ENCODE measurements at places on chromosomes 16 and 17. TPM values are rescaled to one million over a fixed set of nuclear protein-coding genes. Genes with fewer than 3 reads are reported as not detected.
A peak's percentile ranks its signal among the peaks of the same experiment; 100 is the strongest.

Gene HBA2
- 1.3 TPM for total RNA-seq

Gene RAMP2
- 16.2 TPM for total RNA-seq

Gene SPPL2C
- total RNA-seq = not detected

Gene PAM16
- total RNA-seq = 72.5 TPM

Gene KCNJ18
- total RNA-seq = not detected

Gene ZMYND15
- total RNA-seq = not detected

Gene KRTAP4-1
- not detected for total RNA-seq

Gene ACE
- total RNA-seq = 2.1 TPM

Gene TEX19
- total RNA-seq = 0.51 TPM

DNA sequence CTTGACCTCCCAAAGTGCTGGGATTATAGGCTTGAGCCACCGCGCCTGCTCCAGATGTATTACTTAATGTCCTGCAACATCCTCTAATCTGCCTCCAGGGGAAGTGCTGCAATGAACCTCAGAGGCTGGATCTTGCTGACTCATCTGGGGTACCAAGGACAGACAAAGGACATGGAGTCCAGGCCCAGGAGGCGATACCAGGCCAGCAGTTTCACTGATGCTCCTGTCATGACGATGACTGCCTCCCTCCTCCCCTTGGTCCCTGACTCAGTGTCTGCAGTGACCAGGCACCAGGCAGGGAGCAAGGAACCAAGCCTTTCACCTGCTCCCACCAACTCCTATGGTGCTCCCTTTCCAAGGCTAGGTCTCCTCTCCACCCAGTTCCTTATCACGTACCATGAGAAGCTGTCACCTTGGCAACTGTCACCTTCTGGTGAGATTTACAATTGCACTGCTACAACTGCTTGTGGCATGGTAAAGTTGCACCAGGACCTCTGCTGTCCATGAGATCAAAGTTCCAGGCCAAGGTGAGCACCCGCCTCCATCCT is 21.6 kb upstream of the PHOSPHO1 start:
- H3K27me3 ChIP-seq = no peaks in the 10 kb centered on the region
- peak; percentile 62 for DNase-seq
- H3K4me3 ChIP-seq = no peak overlapping the region
- no peaks in the 10 kb centered on the region for H3K36me3 ChIP-seq
- H3K27ac ChIP-seq = no peak overlapping the region

- H3K27me3 ChIP-seq = no peaks in the 10 kb centered on the region
- H3K4me3 ChIP-seq = no peak overlapping the region
- no peaks in the 10 kb centered on the region for H3K4me1 ChIP-seq
These were observed 32.3 kb downstream of the TNFRSF13B start for GRCh38 chr17:16939606-16940115.

DNA sequence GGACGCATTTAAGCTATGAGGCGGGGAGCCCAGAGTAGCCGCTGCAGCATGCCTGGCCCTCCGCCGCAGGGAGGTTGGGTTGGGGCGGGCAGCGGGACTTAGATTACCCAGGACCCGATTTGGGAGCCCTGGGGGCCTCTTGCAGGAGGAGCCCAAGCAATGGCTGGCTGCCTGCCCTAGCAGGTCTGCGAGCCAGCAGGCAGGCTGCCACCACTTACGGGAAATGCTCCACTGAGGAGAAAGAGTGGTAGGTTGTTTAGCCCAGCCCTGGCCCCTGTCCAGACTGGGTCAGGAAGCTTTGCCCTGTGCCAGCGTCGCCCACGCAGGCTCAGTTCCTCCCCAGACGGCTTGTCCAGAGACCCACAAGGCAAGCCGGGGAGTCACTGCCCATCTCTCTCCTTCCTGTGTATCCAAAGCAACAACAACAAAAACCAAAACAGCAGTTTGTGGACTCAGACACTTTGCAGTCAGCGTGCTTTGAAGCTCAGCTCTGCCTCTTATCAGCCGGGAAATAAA is 10.3 kb upstream of the TVP23A start:
- no peaks in the 10 kb centered on the region for H3K27me3 ChIP-seq
- H3K4me3 ChIP-seq = no peak overlapping the region
- DNase-seq = no peak
- no peaks in the 10 kb centered on the region for H3K36me3 ChIP-seq
- no peak overlapping the region for H3K27ac ChIP-seq

GRCh38 chr16:11762431-11762830 is 19.8 kb upstream of the TXNDC11 start:
- no peak overlapping the region for H3K27ac ChIP-seq
- no peak for DNase-seq
- peaks cover 85% of the 10 kb centered on the region for H3K36me3 ChIP-seq
- no peak overlapping the region for H3K4me3 ChIP-seq
- no peaks in the 10 kb centered on the region for H3K27me3 ChIP-seq

GRCh38 chr17:83189044-83190003 is 109.9 kb downstream of the METRNL start:
- H3K27me3 ChIP-seq = no peaks in the 10 kb centered on the region
- no peak overlapping the region for H3K4me3 ChIP-seq
- no peaks in the 10 kb centered on the region for H3K36me3 ChIP-seq

DNA sequence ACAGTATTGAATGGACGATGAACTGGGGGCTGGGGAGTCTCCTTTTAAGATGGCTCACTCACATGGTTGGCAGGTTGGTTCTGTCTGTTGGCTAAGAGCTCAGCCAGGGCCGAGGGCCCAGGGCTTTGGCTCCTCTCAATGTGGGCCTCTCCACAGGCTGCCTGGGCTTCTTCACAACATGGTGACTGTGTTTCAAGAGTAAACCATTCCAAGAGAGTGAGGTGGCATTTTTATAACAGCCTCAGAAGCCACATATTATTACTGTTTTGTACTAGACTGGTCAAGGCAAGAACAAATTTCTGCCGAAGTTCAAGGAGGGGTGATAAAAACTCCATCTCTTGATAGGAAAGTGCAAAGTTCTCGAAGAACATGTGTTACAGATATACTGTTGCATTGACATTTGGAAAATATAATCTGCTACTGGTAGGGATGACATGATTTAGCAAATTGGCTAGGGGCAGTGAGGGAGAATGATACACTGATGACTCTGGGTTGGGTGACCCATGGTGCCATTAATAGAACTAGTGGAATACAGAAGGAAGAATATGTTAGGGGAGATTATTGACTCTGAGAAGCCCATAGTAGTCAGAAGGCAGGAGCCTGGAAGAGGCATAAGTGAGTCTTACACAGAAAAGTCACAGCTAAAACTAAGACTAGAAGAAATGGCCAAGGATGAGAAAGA is 13.7 kb downstream of the KRABD2 start:
- H3K27ac ChIP-seq = no peak overlapping the region
- no peaks in the 10 kb centered on the region for H3K4me1 ChIP-seq
- H3K36me3 ChIP-seq = no peaks in the 10 kb centered on the region
- no peaks in the 10 kb centered on the region for H3K27me3 ChIP-seq
- no peak for DNase-seq
- no peak overlapping the region for H3K4me3 ChIP-seq

DNA sequence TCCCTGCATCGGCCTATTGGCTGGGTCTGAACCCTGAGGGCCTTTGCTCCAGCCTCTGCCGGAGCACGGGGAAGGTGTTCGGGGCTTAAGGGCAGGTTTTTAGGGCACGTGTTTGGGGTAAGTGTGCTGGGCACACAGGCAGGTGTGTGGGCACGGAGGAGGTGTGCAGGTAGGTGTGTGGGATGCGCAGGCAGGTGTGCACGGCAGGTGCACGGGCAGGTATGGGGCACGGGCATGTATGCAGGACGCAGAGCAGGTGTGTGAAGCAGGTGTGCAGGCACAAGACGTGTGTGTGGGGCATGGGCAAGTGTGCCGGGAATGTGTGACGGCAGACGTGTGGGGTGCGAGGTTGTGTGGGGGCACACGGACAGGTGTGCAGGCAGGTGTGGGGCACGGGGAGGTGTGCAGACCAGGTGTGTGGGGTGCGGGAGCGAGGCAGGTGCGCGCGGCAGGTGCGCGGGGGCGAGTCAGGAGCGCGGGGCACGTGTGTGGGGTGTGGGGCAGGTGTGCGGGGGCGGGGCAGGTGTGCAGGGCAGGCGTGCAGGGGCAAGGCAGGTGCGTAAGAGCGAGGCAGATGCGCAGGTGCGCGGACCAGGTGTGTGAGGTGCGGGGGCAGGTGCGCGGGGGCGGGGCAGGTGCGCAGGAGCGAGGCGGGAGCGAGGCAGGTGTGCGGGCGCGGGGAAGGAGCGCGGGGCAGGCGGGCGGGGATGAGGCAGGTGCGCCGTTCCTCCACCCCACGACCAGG is 28.6 kb upstream of the METRNL start:
- DNase-seq = no peak
- no peaks in the 10 kb centered on the region for H3K36me3 ChIP-seq
- no peak overlapping the region for H3K27ac ChIP-seq
- H3K4me1 ChIP-seq = peaks cover 8% of the 10 kb centered on the region
- peak overlapping the region; percentile 57 for H3K4me3 ChIP-seq
- H3K27me3 ChIP-seq = no peaks in the 10 kb centered on the region

DNA sequence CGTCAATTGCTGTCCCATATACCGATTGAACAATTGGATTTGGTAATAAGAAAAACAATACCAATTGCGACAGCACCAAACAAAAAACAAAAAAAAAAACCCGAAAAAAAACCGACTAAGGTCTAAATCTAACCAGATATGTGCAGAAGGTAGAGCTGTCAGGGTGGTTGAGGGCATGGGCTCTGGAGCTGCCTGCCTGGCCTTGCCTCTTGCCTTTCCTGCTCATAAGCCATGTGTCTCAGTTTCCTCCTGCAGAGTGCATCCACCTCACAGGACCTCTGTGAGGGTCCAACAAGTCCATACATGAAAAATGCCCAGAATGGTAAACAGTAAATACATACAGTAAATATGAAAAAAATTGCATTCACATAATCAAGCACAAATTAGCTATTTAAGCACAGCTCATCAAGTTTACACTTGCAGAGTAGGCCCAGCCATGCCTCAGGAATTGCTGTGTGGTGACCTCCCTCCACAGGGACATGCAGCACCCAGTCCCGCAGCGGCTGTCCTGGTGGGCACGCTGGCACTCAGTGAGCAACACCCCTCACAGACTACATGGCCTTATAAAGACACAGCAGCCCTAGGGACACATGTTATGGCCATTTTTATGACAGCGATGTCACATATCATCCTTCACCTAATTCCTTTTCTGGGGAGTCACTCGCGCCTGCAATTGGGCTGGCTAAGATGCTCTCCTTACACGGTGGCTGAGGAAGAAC is 17.9 kb downstream of the TBC1D28 start:
- H3K4me1 ChIP-seq = no peaks in the 10 kb centered on the region
- H3K36me3 ChIP-seq = no peaks in the 10 kb centered on the region
- no peaks in the 10 kb centered on the region for H3K27me3 ChIP-seq
- H3K4me3 ChIP-seq = no peak overlapping the region
- DNase-seq = no peak

DNA sequence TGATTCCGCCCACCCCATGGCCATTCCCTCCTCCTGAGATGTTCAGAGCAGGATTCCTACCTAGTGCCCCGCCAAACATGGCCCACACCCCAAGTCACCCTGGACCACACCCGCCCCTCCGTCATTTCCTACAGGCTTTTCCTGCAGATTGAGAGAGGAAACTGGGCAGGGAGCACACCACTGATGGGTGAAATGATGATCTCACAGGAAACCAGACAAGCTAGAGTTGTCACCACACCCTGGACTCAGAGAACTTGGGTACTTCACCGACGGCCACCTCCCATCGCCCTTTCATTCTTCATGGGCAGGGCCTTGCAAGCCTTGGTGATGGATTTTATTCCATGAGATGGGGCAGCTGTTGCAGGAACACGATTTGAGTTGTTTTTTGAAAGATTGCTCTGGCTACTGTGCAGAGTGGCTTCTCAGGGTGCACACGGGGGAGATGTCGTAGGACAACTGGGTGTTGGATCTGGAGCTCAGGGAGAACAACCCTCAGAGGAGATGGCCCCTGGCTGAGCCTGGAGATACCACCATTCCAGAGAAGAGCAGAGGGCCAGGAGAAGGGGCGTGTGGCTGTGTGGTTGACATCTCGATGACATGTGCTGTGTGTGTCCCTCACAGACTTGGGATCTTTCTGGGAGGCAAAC is 7.4 kb upstream of the B9D1 start:
- H3K36me3 ChIP-seq = no peaks in the 10 kb centered on the region
- no peaks in the 10 kb centered on the region for H3K27me3 ChIP-seq
- peaks cover 6% of the 10 kb centered on the region for H3K4me1 ChIP-seq
- DNase-seq = no peak
- no peak overlapping the region for H3K27ac ChIP-seq
- H3K4me3 ChIP-seq = no peak overlapping the region

GRCh38 chr17:43363926-43364285 is 34.9 kb upstream of the ARL4D start:
- no peak for DNase-seq
- H3K27me3 ChIP-seq = no peaks in the 10 kb centered on the region
- H3K27ac ChIP-seq = no peak overlapping the region

GRCh38 chr17:48543854-48544348 is 1.0 kb downstream of the HOXB2 start:
- H3K4me3 ChIP-seq = peak overlapping the region; percentile 90
- H3K4me1 ChIP-seq = peaks cover 49% of the 10 kb centered on the region
- peaks cover 7% of the 10 kb centered on the region for H3K36me3 ChIP-seq
- peak; percentile 52 for DNase-seq
- peak overlapping the region; percentile 98 for H3K27ac ChIP-seq
- H3K27me3 ChIP-seq = no peaks in the 10 kb centered on the region

GRCh38 chr16:11283820-11284248 is 2.7 kb upstream of the PRM1 start:
- H3K27ac ChIP-seq = no peak overlapping the region
- no peaks in the 10 kb centered on the region for H3K27me3 ChIP-seq
- peak; percentile 67 for DNase-seq
- H3K36me3 ChIP-seq = no peaks in the 10 kb centered on the region

GRCh38 chr17:37133136-37133535 is 184.4 kb downstream of the AATF start:
- H3K4me1 ChIP-seq = peaks cover 68% of the 10 kb centered on the region
- H3K27me3 ChIP-seq = no peaks in the 10 kb centered on the region
- peak overlapping the region; percentile 78 for H3K27ac ChIP-seq
- H3K36me3 ChIP-seq = peaks cover 10% of the 10 kb centered on the region
- no peak overlapping the region for H3K4me3 ChIP-seq

DNA sequence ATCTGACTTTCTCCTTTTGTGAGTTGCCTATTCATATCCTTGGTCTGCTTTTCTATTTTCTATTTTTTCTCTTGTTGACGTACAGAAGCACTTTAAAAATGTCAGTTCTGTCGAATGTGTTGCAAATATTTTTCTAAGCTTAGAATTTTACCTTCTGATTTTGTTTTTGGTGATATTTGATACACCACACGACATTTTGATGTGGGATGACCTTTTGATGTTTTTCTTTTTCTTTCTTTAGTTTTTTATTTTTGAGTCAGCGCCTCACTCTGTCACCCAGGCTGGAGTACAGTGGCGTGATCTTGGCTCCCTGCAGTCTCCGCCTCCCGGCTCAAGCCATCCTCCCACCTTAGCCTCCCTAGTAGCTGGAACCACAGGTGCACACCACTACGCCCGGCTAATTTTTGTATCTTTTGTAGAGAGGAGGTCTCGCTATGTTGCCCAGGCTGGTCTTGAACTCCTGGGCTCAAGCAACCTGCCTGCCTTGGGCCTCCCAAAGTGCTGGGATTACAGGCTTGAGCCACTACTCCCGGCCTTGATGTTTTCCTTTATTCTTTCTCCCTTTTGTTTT is 39.6 kb downstream of the WSB1 start:
- H3K27me3 ChIP-seq = no peaks in the 10 kb centered on the region
- peaks cover 9% of the 10 kb centered on the region for H3K4me1 ChIP-seq

GRCh38 chr17:309361-309888 is 43.2 kb downstream of the RPH3AL start:
- DNase-seq = peak; percentile 29
- no peak overlapping the region for H3K4me3 ChIP-seq
- H3K4me1 ChIP-seq = peaks cover 4% of the 10 kb centered on the region
- H3K27ac ChIP-seq = no peak overlapping the region

GRCh38 chr16:47523342-47524006 is 62.3 kb downstream of the PHKB start:
- H3K36me3 ChIP-seq = peaks cover 3% of the 10 kb centered on the region
- peaks cover 17% of the 10 kb centered on the region for H3K4me1 ChIP-seq

- no peak for DNase-seq
- no peaks in the 10 kb centered on the region for H3K27me3 ChIP-seq
- no peaks in the 10 kb centered on the region for H3K4me1 ChIP-seq
- H3K4me3 ChIP-seq = no peak overlapping the region
- no peaks in the 10 kb centered on the region for H3K36me3 ChIP-seq
These were observed 161.4 kb upstream of the C16orf82 start for GRCh38 chr16:26905336-26905735.

Data from cardiac muscle cell (in vitro differentiated cells and primary cell).